ENCODE measurements at places on chromosomes 1 and 21.

GRCh38 chr1:210076620-210077019 is 138.6 kb downstream of the SYT14 start:
- no peak for DNase-seq

- peak; percentile 52 for DNase-seq
Measured at GRCh38 chr1:8822373-8823294, 5.2 kb upstream of the RERE start.

DNA sequence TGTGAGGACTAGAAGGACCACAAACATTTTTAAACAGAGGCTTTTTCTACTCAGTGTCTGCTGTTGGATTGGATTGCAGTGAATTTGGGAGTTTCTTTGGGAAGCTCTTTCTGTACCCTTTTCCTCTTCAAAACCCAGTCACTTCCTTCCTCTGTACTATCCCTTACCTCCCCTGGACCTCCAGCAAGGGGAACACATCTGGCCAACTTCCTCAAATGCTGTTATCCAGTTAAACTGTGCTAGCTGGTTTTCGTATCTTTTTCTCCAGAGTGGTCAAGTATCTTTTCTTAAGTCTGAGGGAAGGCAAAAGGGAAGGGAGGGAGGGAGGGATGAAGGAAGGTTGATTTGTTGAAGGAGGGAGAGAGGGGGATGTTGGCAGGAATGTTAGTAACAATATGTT is 99.2 kb upstream of the TNR start:
- no peak for DNase-seq

DNA sequence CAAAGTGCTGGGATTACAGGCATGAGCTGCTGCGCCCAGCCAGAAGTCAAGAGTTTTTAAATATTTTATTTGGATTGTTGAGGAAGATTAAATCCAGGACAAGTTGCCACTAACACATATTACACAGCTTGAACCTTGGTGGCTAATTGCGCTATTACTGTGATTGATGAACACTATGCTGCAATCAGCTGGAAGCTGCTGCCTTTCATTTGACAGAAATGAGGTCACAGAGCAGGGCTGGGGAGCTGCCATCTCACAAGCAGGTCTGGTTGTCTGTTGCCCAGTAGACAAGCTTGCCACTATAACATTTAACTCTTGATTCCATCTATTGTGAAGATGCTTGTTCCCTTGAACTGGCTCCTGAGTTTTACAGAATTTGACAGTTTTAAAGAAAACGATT is 37.4 kb upstream of the NRDC start:
- no peak for DNase-seq

- peak; percentile 13 for DNase-seq
Measured at GRCh38 chr1:167934426-167935215, 1.9 kb upstream of the DCAF6 start.

DNA sequence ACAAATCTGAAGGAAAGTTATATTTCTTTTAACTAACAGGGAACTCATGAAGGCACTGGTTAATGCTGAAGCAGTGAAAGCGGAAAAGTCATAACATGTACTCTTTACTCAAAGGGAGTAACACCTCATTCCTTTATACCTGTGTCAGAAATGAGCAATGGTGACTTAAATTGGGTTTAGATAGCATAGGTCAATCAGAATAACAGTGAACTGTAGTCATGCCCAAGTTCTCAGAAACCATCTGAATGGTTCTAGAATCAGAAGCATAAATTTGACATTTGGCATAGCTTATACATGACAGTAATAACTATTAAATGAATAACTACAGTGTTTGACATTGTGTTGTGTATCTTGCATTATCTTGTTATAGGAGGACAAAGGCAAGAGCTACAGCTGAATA is 382.0 kb downstream of the NUF2 start:
- no peak for DNase-seq

DNA sequence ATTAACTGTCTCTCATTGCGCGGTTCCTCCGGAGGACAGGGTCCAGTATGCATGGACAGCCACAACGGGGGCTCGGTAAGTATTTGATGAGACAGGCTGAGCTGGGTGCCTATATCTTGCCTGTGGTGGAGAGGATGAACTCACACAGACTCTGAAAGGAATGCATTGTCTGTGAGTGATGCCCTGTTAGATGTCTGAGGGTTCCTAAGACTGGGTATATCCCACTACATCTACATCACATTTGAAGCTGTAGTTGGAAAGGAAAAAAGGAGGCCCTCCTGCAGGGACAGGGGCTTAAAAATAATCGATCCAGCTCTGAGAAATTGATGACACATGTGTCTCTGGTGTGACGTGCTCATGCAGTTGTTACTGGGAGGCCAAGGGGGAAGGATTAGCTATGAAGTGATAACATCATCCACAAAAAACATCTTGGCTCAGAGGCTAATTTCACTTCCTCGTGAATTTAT is 1.9 kb downstream of the ADARB1 start:
- DNase-seq: no peak

- no peak for DNase-seq
Measured at GRCh38 chr1:109892561-109893368, 17.9 kb upstream of the CSF1 start.

DNA sequence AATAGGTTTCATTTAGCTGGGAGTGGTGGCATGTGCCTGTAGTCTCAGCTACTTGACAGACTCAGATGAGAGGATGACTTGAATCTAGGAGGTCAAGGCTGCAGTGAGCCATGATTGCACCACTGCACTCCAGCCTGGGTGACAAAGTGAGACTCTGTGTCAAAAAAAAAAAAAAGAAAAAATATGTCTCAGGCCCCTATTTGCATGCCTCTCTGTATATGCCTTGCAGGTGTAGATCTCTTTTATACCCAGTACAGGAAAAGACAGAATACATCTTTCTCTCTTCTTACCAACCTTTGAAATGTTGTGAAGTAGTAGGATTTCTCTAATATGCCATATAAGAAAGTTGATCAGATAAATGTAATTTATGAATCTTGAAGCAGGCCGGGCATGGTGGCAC is 6.4 kb downstream of the CNR2 start:
- DNase-seq: no peak

DNA sequence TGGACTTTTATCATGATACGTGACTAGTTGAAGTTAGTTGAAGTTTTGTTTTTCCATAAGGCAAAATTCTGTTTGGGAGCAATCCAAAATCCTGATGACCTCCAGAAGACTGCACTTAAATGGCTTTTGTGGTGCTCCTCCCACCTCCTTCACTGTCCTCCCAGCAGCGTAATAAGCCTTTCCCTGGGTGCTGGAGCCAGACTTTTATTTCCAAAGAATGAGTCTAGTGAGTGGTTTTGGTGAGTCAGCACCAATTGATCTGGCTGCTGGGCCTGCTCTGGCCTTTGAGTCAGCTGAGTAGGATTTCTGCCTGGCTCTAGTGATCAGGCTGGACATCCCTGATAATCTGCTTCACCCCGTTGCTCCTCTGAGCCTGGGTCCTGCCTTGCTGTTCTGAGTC is 21.7 kb upstream of the KCND3 start:
- no peak for DNase-seq

DNA sequence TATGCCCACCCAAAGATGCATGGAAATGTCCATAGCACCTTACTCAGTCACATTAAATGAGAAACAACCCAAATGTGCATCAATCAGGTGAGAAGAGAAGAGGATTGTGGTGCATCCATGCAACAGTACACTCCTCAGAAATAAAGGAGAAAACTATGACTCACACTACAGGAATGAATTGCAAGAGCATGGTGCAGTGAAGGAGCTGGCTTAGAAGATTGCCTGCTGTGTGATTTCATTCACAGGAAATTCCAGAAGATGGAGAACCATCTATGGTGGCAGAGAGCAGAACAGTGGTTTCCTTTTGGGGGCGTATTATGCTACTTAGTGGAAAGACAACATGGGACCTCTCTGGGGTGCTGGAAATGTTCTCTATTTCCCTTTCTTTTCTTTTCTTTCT is 278.6 kb upstream of the AJAP1 start:
- DNase-seq: no peak
